Stimulated activated CD4-positive, alpha-beta T cell treated with anti-CD3 and anti-CD28 coated beads, Interleukin-12 subunit alpha, Interleukin-12 subunit beta, amount 100 ng/mL, for 48 hours (primary cell): ENCODE measurements at places on chromosomes 1 and 21.

DNA sequence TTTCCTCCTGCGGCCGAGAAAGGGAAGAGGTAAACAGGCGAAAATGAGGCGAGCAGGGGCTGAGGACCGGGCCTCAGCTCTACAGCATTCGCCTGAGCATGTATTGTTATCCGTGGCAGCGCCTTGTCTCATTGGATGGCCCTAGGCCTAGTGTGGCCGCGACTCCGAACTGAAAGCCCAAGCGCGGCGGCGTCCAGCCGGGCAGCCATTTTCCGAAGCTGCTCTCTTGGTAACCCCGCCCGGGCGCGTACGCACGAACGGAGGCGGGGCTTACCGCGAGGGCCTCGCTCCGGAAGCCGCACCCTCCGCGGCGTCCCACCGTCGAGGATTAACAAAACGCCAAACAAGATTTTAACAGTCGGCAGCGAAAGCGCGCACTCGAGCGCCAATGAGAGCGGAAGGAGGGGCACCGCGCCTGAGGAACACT is 797 bp upstream of the USP1 start:
- DNase-seq = no peak

DNA sequence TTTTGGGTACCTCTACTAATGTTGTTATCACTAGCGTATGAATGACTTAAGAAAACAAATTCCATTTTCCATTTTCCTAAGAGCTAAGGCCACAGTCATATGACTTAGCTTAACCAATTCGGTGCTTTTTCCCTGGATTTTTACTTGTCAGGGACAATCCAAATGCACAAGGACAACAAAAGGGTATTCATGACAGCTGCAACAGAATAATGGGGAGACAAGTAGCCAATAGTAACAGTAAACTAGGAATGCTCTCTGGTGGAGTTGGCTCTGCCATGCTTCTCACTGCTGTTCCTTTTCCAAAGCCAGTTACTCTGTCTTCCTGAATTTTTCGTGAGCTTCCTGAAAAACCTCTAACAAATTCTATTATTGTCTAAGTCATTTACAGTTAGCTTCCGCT is 52.9 kb downstream of the LRRIQ3 start:
- DNase-seq = no peak

GRCh38 chr21:44742418-44743153 is 31.2 kb upstream of the TSPEAR start:
- no peak for DNase-seq

- DNase-seq = no peak
Observed at GRCh38 chr21:15272591-15272990, 207.8 kb upstream of the NRIP1 start.

GRCh38 chr1:38872401-38873026 is 634 bp downstream of the MYCBP start:
- peak; percentile 19 for DNase-seq

DNA sequence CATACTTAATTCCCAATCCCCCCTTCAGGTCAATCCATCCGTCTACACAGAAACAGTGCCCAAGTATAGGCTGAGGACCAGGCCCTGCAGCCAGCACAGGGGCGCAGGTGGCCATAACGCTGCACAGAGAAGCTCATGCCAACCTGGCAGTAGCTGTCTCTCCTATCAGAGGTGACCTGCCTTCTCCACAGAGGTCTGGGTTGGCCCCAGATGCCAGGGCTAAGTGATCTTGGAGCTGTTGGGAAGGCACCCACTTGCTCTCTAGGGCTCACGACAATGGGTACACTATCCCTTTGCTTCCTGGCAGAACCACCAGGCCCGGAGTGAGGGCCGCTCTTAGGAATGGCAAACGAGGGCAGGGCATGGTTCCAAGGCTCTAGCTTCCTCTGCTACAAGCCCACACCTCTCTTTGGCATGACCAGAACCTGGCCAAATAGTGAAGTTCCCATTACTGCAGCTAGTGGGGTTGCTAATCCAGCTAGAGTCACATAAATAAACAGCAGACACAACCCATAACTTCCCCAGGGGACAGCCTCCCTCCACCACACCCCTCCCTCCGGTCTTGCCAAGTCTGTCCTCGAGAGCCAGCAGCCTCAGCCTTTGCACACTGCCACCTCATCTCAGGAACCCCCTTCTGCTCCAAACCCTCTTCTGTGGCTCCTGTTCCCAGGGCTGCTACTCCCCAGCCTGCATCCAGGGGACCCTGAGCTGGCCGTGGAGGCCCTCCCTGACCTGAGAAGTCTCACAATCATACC is 113.0 kb downstream of the GLIS1 start:
- no peak for DNase-seq

DNA sequence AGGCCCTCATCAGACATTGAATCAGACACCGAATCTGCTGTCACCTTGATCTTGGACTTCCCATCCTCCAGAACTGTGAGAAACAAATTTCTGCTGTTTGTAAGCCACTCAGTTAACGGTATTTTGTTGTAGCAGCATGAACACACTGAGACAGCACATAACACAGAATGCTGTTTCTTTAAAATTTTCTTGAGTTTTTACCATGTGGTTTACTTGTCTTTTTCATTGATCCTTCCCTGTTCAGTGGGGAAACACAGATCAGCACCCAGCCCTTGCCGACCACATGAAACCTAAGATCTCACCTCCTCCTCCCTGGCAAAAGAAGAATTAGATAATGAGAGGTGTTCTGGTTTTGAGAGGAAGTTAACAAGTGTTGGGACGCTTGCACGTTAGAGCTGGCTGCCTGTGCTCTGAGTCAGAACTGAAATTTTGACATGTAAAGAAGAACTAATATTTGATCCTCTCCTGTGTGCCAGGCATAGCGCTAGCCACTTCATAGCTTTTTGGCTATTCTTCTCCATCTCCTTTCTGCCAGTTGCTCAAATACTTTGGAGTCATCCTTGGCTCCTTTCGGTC is 179.6 kb downstream of the DHRS3 start:
- DNase-seq = no peak

DNA sequence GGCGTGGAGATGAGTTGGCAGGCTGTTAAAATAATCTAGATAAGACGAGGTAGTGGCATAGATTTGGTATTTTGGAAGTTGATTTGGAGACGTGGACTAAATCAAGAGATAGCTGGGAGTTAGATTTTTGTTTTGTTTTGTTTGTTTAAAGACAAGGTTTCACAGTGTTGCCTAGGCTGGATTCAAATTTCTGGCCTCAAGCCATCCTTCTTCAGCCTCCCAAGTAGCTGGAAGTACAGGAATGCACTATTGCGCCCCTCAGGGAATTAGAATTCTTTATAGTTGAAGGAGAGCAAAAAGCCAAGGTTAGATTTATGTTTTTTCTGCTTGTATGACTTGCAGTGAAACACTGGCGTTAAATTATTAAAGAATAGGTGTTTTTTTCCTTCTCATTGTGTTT is 22.3 kb upstream of the SNRPE start:
- DNase-seq = no peak

DNA sequence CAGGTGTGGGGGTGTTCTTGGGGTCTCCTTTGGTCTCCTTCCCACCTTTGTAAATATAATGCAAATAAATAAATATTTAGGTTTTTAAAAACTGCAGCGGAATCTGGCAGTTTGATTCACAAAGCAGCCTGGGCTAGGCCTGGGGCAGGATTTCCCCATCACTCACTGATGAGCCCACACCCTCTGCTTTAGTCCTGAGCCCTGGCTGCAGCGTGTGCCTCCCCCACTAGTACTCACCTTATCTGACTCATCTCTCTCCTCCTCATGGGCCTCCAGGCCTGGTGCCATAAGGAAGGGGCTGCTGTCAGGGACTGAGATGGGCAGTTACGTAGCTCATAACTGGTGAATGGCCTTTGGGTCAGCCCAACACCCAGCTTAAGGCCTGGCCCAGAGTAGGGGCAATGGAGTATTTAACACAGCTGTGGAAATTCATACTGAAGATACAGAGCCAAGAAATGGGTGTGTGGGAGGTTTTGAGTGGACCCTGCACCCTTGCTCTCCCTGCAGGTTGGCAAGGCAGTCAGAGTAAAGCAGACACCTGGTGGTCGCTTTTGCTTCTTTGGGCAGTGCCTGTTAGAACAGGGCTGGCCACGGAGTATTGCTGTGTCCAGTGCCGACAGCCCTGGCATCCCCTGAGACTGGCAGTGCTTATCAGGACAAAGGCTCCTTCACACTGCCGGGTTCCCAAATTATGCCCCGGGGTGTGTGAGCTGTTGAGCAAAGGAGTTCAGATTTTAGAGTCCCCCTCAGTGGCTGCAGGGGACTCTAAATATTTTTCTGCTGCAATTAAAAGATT is 39.7 kb downstream of the AZIN2 start:
- no peak for DNase-seq

DNA sequence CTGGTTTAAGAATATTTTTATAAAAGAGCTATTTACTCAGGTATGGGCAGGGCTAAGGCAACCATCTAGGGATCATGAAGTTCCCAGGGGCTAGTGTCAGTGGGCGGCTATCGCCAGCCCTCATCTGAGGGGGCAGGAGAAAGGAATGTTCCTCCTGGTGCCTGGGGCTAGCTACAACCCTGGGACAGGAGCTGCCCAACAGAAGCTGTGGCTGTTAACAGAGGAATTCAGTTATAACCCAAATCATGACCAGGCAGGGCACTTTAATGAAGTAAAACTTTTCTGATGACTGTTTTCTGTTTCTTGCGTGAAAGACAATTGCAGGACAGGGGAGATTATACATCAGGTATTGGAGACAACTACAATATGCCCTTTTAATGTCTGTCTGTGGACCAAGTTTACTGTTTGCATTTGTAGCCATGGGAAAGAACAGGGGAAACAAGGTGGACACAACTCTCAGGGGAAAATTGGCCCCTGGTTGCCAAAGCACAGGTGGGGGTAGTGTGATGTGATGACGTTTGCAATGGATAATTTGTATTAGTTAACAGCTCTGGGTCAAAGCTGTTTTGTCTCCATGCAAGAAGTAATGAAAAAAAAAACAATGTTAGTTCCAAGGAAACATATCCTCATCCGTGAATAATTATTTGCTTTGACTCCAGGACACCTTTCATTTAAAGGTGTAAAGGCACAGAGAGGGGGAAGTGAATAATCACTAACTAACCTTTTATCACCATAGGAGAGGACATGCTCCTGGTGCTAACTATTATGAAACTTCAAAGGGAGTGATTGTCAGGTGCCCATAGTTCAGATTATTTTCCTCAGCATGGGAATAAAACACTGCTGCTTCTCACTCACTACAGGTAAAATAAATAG is 105.2 kb downstream of the TSEN15 start:
- DNase-seq = no peak
